ENCODE measurements at places on chromosomes 4 and X. TPM values are rescaled to one million over a fixed set of nuclear protein-coding genes. Genes with fewer than 3 reads are reported as not detected.

The EPGN gene
- total RNA-seq: not detected

The ATP5ME gene
- total RNA-seq: 219 TPM

The MAOA gene
- 111 TPM for total RNA-seq

The NDST3 gene
- 5.4 TPM for total RNA-seq

The EXOC1L gene
- not detected for total RNA-seq

The GAGE12E gene
- not detected for total RNA-seq

The AGTR2 gene
- not detected for total RNA-seq

The VCX3B gene
- not detected for total RNA-seq

The ZNF630 gene
- 4.5 TPM for total RNA-seq

The DAPP1 gene
- 0.42 TPM for total RNA-seq

The PITX2 gene
- not detected for total RNA-seq

The SMARCA1 gene
- total RNA-seq: 35.7 TPM

The MAGEB10 gene
- not detected for total RNA-seq

The CLGN gene
- 0.90 TPM for total RNA-seq

The FAM156B gene
- total RNA-seq: 69.3 TPM

The HTT-AS gene
- total RNA-seq: not detected

The TMEM156 gene
- total RNA-seq: not detected

The GAGE12H gene
- total RNA-seq: not detected

The WDR17 gene
- 19.6 TPM for total RNA-seq

The PAGE2B gene
- not detected for total RNA-seq

The CRMP1 gene
- 0.59 TPM for total RNA-seq

The SATL1 gene
- not detected for total RNA-seq

The RBMXL3 gene
- total RNA-seq: not detected
